Sigmoid colon (tissue), 7 donors: ENCODE measurements at places on chromosomes 6 and 20. TPM values are rescaled to one million over a fixed set of nuclear protein-coding genes. Genes with fewer than 3 reads are reported as not detected.

GRCh38 chr6:56346958-56347357 is 99.6 kb upstream of the COL21A1 start:
- no peak overlapping the region for H3K27ac ChIP-seq
- H3K36me3 ChIP-seq, result no peaks in the 10 kb centered on the region
- DNase-seq, result no peak
- no peaks in the 10 kb centered on the region for H3K4me1 ChIP-seq
- no peak overlapping the region for H3K4me3 ChIP-seq

- no peak overlapping the region for H3K27ac ChIP-seq
- no peak overlapping the region for H3K4me3 ChIP-seq
Measured at GRCh38 chr6:47134476-47135189, 92.5 kb upstream of the ADGRF1 start.

- H3K4me1 ChIP-seq, result no peaks in the 10 kb centered on the region
- no peak overlapping the region for H3K4me3 ChIP-seq
- no peak overlapping the region for H3K27ac ChIP-seq
- no peak for DNase-seq
- H3K27me3 ChIP-seq, result no peaks in the 10 kb centered on the region
Measured at GRCh38 chr6:152068622-152069261, 261.3 kb downstream of the ESR1 start.

- H3K4me1 ChIP-seq, result peaks cover 8% of the 10 kb centered on the region
- no peak overlapping the region for H3K27ac ChIP-seq
- no peak overlapping the region for H3K4me3 ChIP-seq
- H3K27me3 ChIP-seq, result no peaks in the 10 kb centered on the region
- no peaks in the 10 kb centered on the region for H3K36me3 ChIP-seq
Measured at GRCh38 chr6:149433881-149434280, 33.8 kb downstream of the SUMO4 start.

DNA sequence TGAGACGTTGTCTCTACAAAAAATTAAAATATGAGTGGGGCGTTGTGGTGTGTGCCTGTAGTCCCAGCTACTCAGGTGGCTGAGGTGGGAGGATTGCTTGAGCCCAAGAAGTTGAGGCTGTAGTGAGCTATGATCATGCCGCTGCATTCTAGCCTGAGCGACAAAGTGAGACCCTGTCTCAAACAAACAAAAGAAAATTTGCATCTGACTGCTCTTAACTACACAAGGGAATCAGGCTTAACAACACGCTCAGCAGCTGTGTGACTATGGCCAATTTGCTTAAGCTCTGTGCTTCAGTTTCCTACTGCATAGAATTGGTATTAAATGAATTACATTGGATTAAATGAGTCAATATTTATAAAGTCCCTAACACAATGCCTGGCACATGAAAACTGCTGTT is 24.3 kb upstream of the MRPS10 start:
- no peaks in the 10 kb centered on the region for H3K27me3 ChIP-seq
- H3K4me1 ChIP-seq, result no peaks in the 10 kb centered on the region
- H3K36me3 ChIP-seq, result peaks cover 12% of the 10 kb centered on the region
- DNase-seq, result no peak

DNA sequence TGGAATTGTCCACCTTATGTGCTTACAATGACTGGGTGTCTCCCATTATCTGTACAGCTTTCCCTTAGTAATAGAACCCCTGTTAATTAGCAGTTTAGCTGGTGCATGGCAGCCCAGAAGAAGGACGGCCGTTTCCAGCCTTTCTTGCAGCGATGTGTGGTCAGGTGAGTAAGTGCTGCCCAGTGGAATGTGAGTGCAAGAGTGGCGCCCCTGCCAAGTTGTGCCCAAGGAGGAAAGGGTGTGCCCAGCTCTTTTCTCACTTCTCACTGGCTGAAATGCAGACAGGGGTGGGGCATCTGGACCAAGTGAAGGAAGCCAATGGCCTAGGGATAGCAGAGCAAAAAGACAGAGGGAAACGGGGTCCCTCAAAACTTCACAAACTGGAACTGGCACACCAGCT is 296.8 kb downstream of the PREX1 start:
- H3K36me3 ChIP-seq, result no peaks in the 10 kb centered on the region
- no peak overlapping the region for H3K4me3 ChIP-seq
- H3K4me1 ChIP-seq, result no peaks in the 10 kb centered on the region
- no peak overlapping the region for H3K27ac ChIP-seq

GRCh38 chr6:16591396-16592222 is 169.7 kb downstream of the ATXN1 start:
- H3K36me3 ChIP-seq, result no peaks in the 10 kb centered on the region
- no peak overlapping the region for H3K27ac ChIP-seq
- no peaks in the 10 kb centered on the region for H3K4me1 ChIP-seq
- H3K4me3 ChIP-seq, result no peak overlapping the region
- no peak for DNase-seq
- no peaks in the 10 kb centered on the region for H3K27me3 ChIP-seq

GRCh38 chr6:68368845-68369244 is 266.2 kb upstream of the ADGRB3 start:
- H3K36me3 ChIP-seq, result no peaks in the 10 kb centered on the region
- H3K27me3 ChIP-seq, result no peaks in the 10 kb centered on the region
- DNase-seq, result no peak
- H3K27ac ChIP-seq, result no peak overlapping the region

GRCh38 chr6:133243723-133244305 is 2.7 kb downstream of the EYA4 start:
- H3K27me3 ChIP-seq, result peaks cover 21% of the 10 kb centered on the region
- no peak overlapping the region for H3K4me3 ChIP-seq

- DNase-seq, result no peak
- H3K27ac ChIP-seq, result no peak overlapping the region
- H3K4me3 ChIP-seq, result no peak overlapping the region
- H3K27me3 ChIP-seq, result no peaks in the 10 kb centered on the region
- peaks cover 7% of the 10 kb centered on the region for H3K4me1 ChIP-seq
- H3K36me3 ChIP-seq, result no peaks in the 10 kb centered on the region
Measured at GRCh38 chr20:12762725-12763124, 246.0 kb upstream of the SPTLC3 start.

The TNNC2 gene
- not detected for total RNA-seq

The KIAA1755 gene
- total RNA-seq, result 20.4 TPM

The BPIFA1 gene
- not detected for total RNA-seq

The BTNL2 gene
- total RNA-seq, result not detected

The TFAP2D gene
- not detected for total RNA-seq

The SPINT4 gene
- total RNA-seq, result not detected

The PTPRT gene
- 0.41 TPM for total RNA-seq

The VSX1 gene
- not detected for total RNA-seq

The HMGCLL1 gene
- 0.28 TPM for total RNA-seq
